Cardiac septum (tissue), 1 donor: ENCODE measurements at places on chromosomes 4 and X. TPM values are rescaled to one million over a fixed set of nuclear protein-coding genes. Genes with fewer than 3 reads are reported as not detected.

GRCh38 chr4:138841343-138841742 lies 174.2 kb upstream of the NOCT start:
- no peak for DNase-seq

DNA sequence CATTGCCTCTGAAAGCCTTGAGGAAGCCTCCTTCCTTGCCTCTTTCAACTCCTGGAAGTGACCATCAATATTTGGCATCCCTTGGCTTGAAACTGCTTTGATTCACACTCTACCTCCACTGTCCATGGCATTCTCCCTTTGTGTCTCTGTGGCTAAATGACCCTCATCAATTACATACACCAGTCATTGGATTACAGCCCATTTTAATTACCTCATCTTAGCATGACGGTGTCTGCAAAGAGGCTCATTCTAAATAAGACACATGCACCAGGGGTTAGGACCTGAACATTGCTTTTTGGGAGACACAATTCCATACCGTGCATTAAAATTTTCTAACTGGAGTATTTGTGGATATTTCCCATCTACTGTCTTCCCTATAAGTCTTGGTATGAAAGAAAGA lies 60.7 kb upstream of the FAM9A start:
- no peak for DNase-seq

DNA sequence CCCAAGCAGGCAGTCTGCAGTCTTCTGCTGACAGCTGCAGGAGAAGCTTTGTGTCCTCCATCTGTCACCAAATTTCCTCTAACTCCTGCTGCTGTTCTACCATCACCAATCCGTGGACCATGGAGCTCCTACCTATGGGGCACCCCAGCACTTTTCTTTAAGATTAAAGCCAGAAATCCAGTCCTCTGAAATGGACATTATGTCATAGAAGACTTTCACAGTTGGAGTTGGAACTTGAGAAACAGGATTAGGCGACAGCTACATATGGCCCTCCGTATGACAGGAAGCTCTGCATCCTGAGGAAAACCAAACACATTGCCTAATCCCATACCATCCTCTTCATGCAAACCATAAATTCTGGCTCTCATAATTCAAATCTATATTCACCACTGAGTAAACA lies 470.6 kb upstream of the GALNTL6 start:
- no peak for DNase-seq

DNA sequence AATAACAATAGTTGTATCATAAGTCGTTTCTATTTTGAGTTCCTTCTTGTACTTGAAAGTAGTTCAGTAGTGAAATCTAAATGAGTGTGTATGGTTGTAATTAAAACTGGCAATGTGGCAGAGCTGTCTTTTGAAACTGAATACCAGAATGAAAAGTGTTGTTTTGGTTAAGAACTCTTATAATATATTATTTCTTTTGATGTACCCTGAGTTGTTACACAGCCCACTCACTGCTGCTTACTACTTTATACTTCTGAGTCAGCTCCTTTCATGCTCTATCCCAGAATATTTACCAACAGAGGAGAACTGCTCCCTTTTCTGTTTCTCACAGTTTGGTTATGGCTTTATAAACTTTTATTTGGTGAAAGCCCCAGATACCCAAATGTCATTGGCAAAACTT lies 28.8 kb downstream of the FAM199X start:
- DNase-seq, result no peak

DNA sequence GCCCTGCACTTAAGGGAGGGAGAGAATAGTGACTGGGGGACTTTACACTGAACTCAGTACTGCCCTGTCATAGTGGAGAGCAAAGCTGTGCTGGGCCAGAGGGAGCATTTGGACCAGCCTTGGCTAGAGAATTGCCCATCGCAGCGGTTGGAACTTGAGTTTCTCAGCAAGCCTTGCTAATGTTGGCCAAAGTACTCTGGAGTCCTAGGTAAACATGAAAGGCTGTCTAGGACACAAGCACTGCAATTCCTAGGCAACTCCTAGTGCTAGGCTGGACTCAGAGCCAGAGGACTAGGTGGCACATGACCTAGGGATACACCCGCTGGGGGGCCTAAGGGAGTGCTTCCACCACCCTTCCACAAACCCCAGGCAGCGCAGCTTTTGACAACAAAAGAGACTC lies 15.0 kb downstream of the MED14 start:
- DNase-seq, result no peak

DNA sequence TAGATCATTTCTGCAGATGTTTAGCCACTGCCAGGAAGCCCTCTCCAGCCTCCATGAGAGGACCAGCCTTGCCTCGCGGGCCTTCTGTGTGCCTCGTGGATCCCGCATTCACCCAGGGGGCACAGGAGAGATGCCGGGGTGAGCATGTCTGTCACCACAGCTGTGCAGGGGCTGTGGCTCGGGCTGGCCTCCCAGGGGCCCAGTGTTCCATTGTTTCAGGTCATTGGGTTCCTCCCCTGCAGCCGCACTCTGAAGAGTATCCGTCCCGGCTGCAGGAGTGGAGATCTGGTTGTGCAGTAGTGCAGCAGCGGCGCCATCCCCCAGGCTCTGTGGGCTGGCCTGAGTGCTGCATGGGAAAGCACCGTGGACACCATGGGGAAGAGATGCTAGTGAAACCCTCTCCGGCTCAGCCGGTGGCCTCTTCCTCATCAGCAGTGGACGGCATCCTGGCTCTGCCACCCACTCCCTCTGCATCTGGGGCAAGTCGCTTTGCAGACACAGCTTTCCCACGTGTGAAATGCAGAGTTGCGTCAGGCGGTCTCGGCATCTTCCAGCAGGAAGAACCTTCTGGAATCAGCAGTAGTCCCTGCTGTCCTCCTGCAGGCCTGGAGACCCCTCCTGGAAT lies 29.1 kb downstream of the TBC1D14 start:
- no peak for DNase-seq

- no peak for DNase-seq
These were observed 7.4 kb upstream of the KDR start for GRCh38 chr4:55132775-55133174.

DNA sequence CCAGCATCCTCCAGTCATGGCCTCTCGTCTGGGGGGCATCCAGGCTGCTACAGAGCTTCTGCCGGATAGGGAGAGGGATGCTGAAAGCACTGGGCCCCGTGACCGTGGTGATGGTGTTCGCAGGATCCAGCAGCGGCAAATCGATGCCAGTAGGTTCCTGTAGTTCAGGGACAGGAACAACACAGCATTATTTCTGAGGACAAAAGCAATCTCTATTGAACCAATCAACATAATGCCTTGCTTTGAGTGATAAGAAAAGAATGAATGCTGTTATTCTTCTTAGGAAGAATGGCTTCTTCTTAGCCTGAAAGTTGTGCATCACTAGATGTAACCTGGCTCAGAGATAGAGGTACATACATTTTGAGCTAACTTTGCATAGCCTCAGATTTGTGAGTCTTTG lies 378.6 kb downstream of the UNC5C start:
- no peak for DNase-seq

- DNase-seq, result no peak
These were observed 54.4 kb upstream of the GPR174 start for GRCh38 chrX:79089896-79090584.

Gene G6PD
- total RNA-seq, result 14.6 TPM

Gene RENBP
- total RNA-seq, result 8.6 TPM

Gene PABPC1L2B
- not detected for total RNA-seq

Gene TACR3
- total RNA-seq, result not detected

Gene PNCK
- total RNA-seq, result 7.6 TPM

Gene RTL9
- 0.35 TPM for total RNA-seq

Gene CHRDL1
- 3.7 TPM for total RNA-seq
